ENCODE measurements at places on chromosomes 6 and 20.

GRCh38 chr20:61030130-61030529 is 221.9 kb upstream of the CDH4 start:
- DNase-seq = no peak

GRCh38 chr6:53837865-53838769 is 43.3 kb downstream of the LRRC1 start:
- DNase-seq = no peak

GRCh38 chr6:14066782-14067406 is 50.7 kb upstream of the CD83 start:
- DNase-seq = no peak

DNA sequence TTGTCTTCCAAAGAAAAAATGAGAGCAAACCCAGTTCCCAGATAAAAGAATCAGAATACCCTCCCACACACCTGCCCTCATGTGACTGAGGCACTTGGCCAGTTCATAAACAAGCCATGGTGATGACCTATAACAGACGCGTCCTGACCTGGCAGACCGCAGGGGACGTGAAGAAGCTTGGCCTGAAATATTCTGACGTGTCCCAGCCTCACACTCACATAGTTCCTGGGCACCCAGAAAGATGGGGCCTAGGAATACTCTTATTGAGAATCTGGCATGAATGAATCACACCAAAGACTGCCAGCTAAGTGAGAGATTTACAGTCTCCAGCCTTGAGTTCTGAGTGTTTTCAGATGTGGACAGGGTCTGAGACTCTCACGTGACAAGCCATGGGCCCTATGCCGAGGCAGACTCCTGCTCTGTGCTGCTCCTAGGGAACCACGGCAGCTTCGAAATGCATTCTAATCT is 17.2 kb upstream of the MAP3K4 start:
- no peak for DNase-seq

DNA sequence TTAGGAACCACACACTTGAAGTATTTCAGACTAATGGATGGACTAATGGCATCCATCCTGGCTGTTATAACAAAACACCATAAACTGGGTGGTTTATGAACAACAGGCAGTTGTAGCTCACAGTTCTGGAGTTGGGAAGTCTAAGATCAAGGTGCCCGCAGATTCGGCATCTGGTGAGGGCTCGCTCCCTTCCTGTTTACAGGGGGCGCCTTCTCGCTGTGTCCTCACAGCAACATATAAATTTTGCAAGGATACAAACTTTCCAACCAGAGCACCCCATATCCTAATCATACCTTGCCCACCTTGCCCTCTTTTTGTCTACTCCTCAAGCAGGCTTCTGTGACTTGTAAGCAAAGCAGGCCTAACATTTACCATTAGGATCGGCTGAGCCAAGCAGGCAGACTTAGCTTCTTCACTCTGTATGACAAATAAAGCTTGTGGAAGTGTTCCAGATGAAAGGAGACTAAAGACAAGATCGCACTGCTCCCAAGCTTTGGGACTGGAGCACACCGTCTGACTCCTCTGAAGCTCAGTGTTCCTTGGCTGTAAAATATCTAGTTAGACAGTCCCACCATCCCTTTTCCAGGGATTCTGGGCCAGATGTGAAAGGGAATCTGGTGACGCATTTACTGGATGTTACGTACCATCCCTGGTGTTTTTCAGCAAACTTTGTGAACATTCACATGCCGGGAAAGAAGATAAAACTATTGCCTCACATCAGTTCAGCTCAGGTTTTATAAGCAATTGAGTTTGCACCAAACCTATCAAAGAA is 34.9 kb downstream of the GFOD1 start:
- no peak for DNase-seq

GRCh38 chr6:138219398-138219797 is 1.1 kb upstream of the PBOV1 start:
- no peak for DNase-seq

- DNase-seq = no peak
Observed at GRCh38 chr6:38876475-38876874, 161.4 kb downstream of the DNAH8 start.

- DNase-seq = no peak
Observed at GRCh38 chr6:19538096-19538495, 299.1 kb upstream of the ID4 start.

- no peak for DNase-seq
Observed at GRCh38 chr20:23161244-23161891, 75.2 kb upstream of the CD93 start.

- DNase-seq = no peak
Observed at GRCh38 chr6:110357664-110358552, at the start of gene METTL24. Gene METTL24 (minus strand): TSS chr6:110358349. CDS start chr6:110358272, 77 bp downstream.

GRCh38 chr20:49297605-49298530 is 20.0 kb upstream of the ZNFX1 start:
- DNase-seq = no peak

DNA sequence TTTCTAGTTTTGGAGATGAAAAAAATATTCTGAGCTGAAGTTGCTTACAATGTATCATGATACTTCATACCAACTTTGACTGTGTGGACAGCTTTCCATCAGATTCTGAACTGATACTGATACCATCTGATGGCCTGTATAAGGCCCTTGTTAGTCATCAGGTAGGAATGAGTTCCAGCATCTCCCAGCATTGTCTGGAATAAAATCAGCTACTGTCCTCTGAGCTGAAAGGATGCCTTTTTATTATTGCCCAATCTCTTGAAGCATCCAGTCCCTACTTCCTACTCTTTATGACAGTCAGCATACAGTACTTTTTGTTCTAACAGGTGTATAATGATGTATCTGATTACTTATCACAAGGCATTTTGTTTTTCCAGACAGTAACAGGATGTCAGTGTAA is 70.6 kb upstream of the EYA4 start:
- no peak for DNase-seq

GRCh38 chr6:132310921-132311320 is 90.4 kb downstream of the MOXD1 start:
- no peak for DNase-seq

DNA sequence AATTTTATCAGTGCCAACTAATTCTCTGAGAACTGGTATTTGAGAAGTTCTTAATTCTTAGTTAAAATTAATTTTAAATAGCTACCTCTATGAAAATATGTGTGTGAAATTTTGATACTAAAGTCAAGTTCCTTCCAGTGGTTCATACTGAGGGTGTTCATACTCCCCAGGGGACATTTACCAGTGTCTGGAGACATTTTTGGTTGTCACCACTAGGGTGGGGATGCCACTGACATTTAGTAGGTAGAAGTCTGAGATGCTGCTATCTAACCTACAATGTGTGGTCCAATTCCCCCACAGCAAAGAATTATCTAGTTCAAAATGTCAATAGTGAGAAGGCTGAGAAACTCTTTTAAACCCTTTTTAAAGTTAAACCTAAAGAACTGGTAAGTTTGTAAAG is 463.8 kb downstream of the ADGRB3 start:
- DNase-seq = no peak

- DNase-seq = no peak
Observed at GRCh38 chr6:161308075-161308655, 34.3 kb upstream of the AGPAT4 start.

DNA sequence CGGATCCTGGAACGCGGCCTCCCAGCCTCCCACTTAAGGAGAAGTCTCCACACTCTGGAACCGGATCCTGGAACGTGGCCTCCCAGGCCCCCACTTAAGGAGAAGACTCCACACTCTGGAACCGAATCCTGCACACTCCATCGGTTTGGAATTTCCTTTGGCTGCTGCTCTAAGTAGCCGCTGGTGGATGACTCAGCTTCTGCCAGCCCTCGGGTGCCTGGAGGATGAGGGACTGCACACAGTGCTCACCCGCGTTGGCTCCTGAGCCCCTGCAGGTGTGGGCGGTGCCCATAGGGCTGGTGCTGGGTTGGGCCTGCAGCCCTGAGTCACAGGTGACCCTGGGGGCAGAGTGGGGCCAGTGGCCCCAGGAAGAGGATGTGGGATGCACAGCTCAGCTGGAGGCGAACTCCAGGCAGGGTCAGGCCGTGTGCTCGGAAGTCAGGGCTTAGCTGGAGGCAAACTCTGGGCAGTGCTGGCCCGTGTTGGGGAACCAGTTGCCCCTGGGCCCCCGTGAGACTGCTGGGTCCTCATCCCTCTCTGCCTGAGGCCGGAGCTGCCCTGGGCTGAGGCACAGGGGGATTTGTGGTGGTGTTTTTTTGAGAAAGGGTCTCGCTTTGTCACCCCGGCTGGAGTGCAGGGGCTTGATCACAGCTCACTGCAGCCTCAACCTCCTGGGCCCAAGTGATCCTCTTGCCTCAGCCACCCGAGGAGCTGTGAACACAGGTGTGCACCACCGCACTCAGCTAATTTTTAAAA is 13.9 kb upstream of the TNFRSF6B start:
- no peak for DNase-seq

DNA sequence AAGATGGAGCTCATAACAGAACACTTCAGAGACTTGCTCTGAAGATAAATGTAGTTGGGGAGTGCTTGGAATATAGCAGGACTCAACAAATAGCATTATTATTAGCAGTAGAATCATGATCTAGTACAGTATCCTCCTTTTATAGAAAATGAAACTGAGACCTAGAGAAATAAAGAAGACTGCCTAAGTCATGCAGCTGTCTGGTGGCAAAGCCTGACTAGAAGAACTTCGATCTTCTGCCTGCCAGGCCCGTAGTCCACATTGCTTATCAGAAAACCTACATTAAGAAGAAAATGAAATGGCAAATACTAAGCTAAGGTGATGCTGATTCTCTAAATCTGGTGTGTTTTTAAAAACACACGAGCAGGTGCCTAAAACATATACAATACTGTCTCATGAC is 46.4 kb upstream of the DST start:
- DNase-seq = no peak

DNA sequence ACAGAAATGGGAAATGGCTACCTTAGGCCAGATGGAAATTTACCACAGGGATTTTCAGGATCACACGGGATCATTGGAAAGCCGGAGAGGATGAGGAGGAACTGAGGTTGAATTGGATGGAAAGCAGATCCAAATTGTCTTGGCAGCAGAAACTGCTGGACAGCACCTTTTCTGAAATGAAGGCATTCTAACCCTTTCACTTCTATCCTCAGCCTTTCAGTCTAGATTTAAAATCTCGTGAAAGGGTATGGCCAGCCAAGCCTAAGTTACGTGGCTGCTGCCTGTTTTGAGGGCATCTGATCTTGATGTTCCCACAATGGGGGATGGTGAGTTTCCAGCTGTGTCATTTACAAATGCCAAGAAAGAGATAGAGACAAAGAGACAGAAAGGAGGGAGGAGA is 358.2 kb downstream of the KIF16B start:
- no peak for DNase-seq

DNA sequence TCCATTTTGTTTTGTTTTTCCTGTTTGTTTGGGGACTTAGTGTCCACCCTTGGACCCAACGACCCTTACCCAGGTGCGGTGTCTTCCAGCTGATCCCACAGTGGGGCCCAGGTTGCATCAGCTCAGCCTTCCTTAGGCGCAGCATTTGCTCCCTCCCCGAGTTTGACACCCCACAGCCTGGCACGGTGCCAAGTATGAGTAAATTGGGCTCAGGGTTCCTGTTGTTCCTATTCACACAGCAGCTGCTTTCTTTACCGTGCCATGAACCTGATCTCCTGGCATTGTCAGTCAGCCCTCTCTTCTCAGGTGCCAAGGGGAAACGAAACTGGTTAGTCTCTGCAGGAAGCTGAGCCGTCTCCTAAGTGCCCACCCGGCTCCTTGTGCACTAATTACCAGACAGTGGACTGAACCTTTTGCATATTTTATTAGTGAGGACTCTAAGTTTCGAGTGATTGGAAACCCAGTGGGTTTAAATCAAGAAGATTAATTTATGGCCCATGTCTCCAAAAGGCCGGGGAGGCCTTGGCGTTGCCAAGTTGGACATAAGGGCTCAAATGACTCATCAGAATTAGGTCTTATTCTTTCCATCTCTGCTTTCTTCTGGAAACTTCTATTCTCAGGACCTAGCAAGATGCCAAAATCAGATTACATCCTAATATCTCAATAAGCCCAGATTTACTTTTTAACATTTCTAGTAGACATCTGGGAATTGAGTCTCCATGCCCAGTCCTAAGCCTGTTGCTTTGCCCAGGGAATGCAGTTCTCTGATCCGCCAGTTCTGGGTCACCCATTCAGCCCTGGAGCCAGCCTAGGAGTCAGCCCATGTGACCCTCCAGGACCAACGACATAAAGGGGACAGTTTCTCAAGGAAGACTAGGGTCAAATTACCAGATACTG is 68.8 kb downstream of the TSHZ2 start:
- DNase-seq = no peak

DNA sequence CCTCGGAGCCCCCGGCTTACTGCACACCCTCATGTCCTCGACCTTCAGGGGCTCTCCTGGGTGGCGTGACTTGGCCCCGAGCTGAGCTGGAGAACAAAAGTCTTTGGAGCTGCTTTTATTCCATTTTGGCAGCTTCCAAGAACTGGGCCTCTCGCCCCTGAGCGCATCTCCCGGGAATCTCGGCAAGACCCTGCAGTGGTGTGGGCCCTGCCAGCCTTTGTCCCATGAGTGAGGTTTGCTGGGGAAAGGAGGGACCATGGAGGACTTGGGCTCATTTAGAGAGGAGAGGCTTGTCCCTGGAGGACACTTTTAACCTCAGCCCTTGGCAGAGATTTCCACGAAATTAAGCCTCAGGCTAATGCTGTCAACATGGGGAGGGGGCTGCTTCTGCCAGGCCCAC is 62.3 kb upstream of the SLCO4A1 start:
- no peak for DNase-seq

DNA sequence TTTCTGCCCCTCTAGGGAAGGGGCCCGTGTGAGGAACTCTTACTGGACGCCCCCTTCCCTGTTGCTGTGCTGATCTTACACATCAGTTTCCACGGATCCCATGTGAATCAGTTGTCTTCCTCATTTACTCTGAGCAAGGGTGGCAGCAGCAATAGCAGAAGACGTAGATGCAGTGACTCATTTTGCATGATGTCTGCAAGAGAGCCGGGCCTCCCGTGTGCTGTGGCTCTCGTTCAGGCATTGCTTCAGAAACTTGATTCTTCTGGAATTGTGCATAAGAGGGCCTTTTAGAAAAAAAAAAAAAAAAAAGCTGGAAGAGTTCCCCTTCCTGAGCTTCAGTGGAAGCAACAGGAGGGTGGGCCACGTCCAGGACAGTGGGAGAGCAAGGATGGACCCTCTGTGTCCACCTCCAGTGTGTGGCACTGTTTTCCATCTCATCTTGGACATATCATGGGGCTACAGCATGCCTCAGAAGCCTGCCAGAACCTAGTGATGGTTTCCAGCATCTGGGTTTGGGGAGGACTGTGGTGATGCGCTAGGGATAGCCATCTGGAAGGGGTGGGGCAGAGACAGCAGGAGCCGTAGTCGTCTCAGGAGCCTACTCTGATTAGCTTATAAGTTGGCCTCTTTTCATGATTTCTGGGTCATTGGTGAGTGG is 62.1 kb downstream of the FOXO3 start:
- DNase-seq = no peak

Measured in activated gamma-delta T cell treated with anti-CD3 and anti-CD28 coated beads, Interleukin-2, amount 50 U/mL, for 16 hours (primary cell).